ENCODE measurements at places on chromosomes 7 and 10.

- DNase-seq: no peak
Measured at GRCh38 chr10:4270116-4270515, 485.1 kb upstream of the KLF6 start.

DNA sequence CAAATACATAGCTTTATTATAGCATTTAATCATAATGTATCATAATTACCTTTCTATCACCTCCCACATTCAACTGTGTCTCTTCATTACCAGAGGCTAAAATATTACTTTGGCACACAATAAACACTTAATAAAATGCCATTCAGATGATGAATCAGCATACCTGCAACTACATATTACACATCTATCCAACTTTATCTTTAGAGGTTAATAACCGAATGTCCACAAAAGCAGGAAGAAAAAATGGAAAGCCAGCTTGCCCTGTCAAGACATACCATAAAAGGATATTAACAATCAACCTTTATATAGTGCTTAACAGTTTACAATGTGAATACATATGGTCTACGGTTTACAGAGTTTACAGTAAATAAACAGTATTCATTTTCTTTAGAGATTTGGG is 12.7 kb downstream of the CACUL1 start:
- DNase-seq: no peak

DNA sequence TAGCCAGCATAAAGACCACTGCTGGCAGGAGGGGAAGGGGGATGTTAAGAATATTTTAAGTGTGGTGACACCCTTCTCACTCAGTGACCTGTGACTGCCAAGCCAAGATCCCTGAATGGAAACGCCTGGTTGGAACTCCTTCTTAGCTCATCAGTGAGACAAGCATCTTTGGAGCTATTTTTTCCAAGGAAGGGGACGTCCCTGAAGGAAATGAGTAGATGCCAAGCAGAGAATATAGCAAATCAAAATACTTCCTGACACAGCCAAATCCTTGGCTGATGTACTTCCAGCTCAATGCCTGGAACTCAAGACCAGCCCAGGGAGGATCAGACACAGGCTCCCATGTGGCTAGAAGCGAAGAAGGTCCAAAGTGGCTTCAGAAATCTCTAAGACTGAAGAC is 82.2 kb downstream of the SORBS1 start:
- no peak for DNase-seq

GRCh38 chr10:13732465-13732881 is 145.7 kb downstream of the PRPF18 start:
- DNase-seq: no peak

- DNase-seq: no peak
Measured at GRCh38 chr7:144656965-144657517, 178.8 kb downstream of the TPK1 start.

DNA sequence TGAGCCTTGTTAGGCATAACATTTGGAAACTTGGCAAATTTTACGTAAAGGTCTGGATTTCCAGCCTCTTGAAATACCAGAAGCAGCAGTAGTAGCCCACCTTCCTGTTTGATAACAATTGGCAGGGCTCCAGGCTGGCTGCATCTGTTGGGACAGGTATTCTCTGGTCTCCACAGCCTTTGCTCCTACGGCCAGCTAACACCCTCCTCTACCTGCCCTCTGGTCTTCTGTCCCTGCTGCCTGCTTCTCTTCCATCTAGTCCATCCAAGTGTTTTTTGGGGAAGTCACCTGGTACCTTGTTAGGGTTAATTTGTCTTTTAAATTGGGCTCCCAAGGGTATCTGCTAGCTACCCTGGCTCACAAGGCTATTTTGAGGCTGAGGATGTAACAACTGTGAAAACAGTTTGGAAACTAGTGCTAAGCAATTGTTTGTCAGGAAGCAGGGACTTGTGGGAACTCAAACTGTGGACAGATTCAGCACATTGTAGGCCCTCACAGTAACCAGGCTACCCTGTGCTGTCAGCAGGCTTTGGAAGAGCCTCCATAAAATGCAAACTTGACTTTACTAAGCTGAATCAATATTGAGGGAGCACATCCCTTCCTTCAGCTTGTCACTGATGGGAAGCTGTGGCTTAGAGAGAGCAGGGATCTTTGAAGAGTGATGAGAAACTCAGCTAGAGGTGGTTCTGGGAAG is 8.5 kb downstream of the RPS24 start:
- no peak for DNase-seq

GRCh38 chr7:146636581-146636980 is 520.0 kb downstream of the CNTNAP2 start:
- DNase-seq: no peak

DNA sequence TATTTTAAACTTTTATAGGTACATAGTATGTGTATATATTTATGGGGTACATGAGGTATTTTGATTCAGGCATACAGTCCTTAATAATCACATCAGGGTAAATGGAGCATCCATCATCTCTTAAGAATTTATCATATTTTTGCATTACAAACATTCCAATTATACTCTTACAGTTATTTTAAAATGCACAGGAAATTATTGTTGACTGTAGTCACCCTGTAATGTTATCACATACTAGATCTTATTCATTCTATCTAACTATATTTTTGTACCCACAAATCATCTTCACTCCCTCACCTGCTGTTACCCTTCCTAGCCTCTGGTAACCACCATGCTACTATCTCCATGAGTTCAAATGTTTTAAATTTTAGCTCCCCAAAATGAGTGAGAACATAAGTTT is 56.3 kb upstream of the FAM3C start:
- DNase-seq: no peak

DNA sequence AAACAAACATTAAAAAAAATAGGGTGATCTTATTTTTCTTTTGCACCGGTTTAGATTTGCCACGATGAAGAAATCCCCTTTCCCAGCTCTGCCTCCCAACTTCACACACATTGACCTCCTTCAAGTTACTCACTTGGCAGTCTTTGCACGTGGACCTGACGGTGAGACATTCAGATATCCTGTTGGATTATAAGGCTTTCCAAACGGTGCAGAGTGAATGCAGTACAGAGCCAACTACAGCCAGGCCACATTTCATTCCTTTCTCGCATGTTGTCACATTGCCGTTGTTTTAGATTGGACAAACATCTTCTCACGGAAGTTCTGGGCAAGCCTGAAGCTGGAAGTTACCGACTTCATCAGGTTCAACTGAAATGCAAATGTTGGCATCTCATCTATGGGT is 159.2 kb downstream of the HDAC9 start:
- DNase-seq: no peak
